NCI-H1436 (cell line): ENCODE measurements at places on chromosomes 5 and 9.

- no peak for DNase-seq
Measured at GRCh38 chr5:134595458-134595838, 37.2 kb downstream of the SAR1B start.

- no peak for DNase-seq
Measured at GRCh38 chr5:149823375-149823774, 93.3 kb downstream of the PPARGC1B start.

DNA sequence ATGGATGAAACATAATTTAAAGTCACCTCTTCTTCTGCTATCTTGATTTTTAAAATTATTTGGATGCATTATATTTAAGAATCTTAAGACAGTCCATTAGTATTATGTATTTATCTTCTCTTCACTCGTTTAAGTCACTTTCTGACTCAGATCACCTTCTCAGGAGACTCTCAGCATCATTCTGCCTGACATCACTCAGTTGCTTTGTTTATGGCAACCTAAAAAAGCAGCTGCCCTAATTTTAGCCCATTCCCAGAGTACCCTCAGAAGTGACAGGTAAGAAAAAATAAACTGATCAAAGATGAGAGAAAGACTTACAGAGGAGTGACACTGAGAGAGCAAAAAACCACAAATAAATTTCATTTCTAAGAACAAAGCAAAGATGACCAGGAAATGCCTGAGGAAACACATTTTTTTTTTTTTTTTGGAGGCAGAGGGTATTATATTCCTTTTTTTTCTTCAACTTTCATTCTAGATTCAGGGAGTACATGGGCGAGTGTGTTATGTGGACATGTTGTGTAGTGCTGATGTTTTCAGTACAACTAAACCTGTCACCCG lies 140.5 kb downstream of the MUSK start:
- no peak for DNase-seq

DNA sequence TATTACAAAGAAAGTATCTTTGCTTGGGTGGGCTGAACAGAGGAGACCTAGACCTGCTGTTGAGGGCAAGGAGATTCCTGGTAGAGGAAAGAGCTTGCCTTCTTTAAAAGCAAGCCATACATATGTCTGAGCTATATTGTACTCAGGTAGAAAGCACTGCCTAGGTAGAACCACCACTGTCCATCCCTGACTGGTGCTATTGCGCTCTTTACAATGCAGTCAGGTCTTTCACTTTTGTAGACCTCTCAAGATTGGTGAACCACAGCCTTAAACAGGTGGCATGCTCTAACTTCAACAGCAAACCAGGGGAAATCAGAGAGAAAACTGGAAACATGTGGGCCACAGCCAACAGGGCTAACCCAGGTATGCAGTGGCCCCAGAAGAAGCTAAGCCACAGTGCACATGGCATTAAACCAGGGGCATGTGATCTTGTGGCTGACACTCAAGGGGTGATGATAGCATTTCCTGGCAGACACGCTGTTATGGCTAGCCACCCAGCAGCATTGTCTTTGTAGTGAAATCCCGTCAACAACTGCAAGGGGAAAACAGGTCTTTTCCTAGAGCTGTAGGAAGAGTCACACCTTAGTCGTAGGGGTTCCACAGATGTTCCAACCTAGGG lies 253.9 kb upstream of the PCSK5 start:
- DNase-seq, result no peak

GRCh38 chr5:168152660-168153059 lies 138.8 kb upstream of the WWC1 start:
- DNase-seq, result no peak

DNA sequence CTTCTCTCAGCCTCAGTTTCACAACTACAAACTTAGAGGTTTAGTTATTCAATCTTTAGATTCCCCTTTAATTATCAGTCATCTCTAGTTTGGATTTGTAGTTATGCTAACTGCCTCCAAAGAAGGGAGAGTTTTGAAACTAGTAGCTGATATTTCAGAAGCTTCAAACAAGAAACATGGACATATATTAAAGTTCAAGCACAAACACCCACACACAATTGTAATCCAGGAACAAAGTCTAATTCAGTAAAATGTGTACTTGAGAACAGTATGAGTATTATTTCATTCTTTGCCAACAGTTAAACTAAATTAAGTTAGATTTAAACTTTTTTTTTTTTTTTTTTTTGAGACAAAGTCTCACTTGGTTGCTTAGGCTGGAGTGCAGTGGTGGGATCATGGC lies 71.2 kb upstream of the ABCA1 start:
- DNase-seq, result no peak
